ENCODE measurements at places on chromosomes 1 and 21.

DNA sequence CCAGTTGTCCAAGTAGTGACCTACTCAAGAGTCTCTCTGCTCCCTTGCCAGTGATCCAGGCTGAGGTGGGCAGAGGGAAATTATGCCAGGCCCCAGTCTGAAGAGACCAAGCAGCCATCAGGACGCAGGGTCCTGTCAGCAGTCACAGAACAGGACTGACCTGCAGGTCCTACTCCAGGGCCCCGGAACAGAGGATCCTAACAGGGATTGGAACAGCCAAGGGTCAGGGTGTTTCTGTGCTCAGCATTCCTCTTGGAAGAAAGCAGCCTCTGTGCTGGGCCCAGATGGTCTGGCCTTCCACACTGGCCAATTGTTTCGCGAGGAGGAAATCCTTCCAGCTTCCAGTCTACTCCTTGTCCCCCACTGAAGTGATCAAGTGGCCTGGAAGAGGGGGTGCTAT is 41.6 kb upstream of the USP1 start:
- no peak for DNase-seq

- no peak for DNase-seq
These were observed 88.5 kb downstream of the BEND5 start for GRCh38 chr1:48688102-48688760.

DNA sequence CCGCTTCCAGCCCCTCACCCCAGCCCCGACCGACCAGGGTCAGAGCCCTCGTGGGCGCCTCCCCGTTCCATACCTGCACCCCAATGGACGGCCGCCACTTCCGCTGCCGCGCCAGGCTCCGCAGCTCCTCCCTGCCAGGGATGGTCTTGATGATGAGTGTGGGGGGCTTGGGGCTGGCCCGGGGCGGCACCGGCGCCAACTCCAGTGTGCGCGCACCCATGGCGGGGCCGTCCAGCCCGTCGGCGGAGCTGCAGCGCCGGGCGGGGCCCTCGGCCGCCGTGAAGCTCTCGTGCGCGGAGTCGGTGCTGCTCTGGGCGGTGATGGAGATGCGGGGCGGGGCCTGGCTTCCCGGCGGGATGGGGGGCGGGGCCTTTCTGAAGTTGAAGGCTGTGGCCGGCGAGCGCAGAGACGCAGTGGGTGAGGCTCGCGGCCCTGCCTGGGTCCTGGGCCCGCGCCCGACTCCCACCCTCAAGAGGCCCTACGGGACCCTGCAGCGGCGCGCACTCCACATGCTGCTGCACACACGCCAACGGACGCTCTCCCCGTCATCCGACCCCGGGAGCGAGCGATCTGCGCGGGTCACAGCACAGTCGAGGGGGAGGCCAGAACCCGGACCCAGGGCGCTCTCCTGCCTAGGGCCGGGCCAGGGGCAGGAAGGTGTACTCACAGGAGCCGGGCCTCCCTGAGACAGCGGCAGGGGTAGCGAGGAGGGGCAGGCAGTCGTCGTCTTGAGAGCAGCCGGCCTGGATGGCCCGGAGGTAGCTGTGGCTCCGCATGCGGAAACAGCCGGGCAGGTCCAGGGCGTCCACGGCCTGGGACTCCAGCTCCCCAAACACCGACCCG is 26.1 kb upstream of the SMIM12 start:
- DNase-seq, result peak; percentile 51

DNA sequence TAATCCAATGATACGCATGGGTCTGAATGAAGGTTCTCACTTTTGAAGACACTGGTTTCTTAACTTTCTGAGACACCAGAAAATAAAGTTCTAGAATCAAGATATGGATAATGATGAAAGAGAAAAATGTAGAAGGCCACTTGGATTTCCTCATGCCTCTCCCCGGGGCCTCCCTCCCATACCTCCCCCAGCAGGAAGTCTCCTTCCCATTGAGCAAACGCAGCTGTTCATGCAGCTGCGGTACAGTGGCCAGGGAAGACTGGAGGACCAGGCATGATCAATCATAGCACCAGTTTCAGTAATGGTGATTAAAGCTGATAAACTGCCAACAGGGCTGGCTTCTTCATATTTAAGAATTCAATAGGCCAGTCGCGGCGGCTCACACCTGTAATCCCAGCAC is 10.9 kb upstream of the UBR4 start:
- DNase-seq, result no peak

Data from activated T-helper 9 cell treated with anti-CD3 and anti-CD28 coated beads, Interleukin-2, amount 50 U/mL, for 16 hours (primary cell).